ENCODE measurements at places on chromosomes 12 and 14. TPM values are rescaled to one million over a fixed set of nuclear protein-coding genes. Genes with fewer than 3 reads are reported as not detected.

- no peak for DNase-seq
These were observed 599 bp upstream of the CPSF6 start for GRCh38 chr12:69238589-69239351.

DNA sequence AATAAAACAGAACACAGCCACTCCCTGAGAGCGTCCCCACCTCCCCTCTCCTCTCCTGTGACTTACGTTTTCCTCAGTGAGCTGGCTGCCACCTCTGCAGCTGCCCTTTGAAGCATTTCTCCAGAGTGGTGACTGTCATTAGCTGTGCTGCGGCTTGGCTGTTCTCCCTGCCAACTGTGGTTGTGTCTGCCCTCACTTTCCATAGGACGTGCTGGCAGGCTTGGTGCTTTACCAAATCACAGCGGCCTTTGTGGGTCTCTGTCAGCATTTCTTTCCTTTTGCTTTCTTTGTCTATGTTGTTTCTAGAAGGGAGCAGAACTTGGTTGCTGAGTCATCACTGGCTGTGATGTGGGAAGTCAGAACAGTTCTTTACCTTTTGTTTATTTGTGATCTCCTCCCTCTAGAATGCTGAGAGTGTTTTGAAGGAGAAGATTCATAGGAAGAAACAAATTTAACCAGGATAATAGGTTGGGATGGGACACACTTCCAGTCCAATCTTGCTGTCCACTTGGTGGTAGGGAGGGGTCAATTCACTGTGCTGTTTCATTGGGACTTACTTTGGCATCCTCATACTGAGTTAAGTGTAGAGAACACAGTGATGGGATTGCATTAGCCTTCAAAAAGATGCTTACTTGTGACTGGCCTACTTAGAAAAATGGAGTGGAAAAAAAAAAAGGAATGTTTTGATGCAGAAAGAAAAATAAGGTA lies 88.2 kb downstream of the TMX1 start:
- peak; percentile 66 for DNase-seq

- DNase-seq = no peak
These were observed 331.7 kb downstream of the TMEM121 start for GRCh38 chr14:105857826-105858675.

DNA sequence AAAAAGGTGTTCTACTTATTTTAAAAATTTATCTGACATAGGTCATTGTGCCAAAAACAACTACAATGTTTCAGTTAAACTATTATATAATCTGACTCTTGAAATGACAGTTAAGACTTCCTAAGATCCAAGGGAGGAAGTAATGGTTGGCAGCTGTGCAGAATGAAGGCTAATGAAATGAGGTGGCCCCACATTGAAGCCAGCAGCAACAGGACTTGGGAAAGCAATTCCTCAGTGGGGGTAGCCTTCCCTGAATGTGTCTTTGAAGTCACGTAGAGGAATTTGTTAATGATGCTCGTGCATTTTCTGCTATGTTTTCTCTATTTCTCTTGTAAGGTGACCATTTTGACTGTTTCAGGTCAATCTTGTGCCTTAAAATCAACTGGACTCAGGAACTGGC lies 162.4 kb upstream of the DAAM1 start:
- DNase-seq = no peak

DNA sequence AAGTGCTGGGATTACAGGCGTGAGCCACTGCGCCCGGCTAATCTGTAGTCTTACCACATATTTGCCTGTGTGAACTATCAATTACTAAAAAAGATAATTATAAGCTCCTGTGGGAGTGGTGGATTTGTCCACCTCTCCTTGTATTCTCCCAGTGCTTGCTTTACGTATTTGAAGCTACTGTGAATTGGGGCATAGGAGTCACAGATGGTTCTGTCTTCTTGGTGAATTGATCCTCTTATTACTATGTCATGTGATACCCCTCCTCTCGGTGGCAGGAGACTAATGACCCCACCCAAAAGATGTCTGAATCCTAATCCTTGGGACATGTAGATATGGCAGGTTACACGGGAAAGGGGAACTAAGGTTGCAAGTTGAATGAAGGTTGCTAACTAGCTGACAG lies 11.8 kb downstream of the GPR132 start:
- no peak for DNase-seq

GRCh38 chr12:110199339-110200123 lies 75.4 kb downstream of the IFT81 start:
- DNase-seq = peak; percentile 87

- no peak for DNase-seq
These were observed 85.4 kb downstream of the PHETA1 start for GRCh38 chr12:111283521-111283920.

DNA sequence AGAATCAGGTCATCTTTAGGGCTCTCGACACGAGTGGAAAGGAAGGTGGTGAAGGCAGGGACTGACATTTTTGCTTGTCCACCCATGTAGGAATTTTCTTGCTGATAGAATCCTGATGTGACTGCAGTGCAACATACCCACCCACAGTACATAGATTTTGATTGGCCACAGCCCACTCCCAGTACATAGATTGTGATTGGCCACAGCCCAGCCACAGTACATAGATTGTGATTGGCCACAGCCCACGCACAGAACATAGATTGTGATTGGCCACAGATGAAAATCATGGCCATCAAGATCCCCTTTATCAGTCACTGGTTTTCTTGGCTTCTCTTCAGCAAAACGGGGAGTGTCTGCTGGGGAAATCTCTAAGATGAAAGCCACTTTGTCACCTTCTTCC lies 1041.5 kb downstream of the AACS start:
- DNase-seq = no peak

DNA sequence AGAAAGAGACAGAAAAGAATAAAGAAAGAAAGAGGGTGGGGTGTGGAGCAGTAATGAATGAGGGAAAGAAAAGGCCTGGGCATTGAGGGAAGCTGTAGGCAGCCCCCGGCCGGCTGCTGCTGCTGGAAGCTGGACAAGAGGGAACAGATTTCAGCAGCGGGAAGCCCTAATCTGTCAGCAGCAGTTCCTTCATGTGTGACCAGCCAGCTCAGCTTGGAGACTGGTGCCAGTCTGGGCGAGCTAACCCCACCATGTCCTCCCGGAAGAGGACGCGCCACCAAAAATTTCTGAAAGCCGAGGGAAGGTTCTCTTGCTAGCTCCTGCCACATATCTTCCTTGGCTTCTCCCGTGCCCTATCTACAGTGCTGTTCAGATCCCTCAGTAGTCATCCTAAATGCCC lies 236.8 kb downstream of the GRIN2B start:
- no peak for DNase-seq

Gene PTGDR
- not detected for total RNA-seq

Gene WSCD2
- not detected for total RNA-seq

Gene GXYLT1
- total RNA-seq = 12.0 TPM

Gene RPL10L
- not detected for total RNA-seq

Gene CCDC38
- not detected for total RNA-seq

Gene KRT74
- not detected for total RNA-seq

Gene KRT82
- not detected for total RNA-seq

All from lung microvascular endothelial cell (primary cell).